ENCODE measurements at places on chromosomes 11 and 22.
A peak's percentile ranks its signal among the peaks of the same experiment; 100 is the strongest.

DNA sequence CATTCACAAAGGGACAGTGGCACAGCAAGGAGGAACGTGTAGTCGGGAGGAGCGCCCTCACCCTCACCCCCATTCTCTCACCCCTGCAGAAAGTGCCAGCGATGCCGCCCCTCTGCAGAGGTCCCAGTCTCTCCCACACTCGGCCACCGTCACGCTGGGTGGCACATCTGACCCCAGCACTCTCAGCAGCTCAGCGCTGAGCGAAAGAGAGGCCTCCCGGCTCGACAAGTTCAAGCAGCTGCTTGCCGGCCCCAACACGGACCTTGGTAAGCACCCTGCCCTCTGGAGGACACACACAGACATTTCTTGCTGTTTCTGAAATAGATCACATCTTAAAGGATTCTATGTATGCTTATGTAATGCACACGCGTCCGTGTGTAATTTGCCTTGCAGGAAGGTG is 34.9 kb downstream of the TBC1D22A start:
- no peak for DNase-seq

DNA sequence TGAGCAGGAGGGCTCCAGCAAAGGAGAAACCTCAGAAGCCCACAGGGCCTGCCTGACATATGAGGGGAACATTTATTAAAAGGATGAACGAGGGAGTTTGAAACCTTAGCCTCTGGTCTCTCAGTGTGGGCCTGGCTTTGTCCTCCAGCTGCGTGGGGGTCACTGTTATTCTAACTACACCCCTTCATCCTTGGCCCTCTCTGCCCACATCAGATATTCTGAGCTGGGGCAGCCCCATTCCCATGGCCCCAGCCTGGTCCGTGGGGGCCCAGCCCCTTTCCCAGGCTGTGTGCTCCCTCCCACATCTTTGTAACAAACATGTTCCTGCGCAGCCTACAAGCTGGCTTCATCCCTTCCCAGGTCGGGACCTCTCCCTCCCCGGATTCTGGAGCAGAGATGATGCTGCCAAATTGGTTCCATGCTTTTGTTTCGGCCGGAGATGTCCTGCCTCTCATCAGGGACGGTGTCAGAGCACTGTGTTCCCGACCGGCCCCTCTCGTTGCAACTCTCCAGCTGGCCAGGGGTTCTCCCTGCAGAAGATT is 4.0 kb downstream of the FXYD6 start:
- peak; percentile 59 for DNase-seq

DNA sequence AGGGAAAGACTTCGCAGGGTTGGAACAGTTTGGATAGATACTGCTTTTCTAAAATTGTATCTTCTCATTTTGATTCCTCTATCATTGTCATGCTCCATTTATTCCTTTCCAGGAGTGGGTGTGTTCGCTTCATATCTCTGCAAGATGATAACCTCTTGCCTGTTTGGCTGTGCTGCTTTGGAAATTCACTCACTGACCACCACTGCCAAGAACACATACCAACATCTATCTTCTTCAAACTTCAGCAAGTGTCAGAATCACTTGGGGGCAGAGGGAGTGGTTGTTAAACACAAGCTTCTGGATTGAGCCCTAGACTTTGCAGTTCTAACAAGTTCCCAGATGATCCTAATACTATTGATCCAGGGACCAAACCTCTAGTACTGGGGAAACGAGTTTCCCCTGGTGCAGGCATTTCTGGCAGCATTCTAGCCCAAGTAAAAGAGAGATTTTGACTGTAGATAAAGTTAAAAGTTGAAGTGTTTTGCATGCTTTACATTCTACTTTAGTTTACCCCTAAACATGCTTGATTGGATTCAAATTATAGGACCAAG is 11.5 kb upstream of the DKK3 start:
- no peak for DNase-seq

DNA sequence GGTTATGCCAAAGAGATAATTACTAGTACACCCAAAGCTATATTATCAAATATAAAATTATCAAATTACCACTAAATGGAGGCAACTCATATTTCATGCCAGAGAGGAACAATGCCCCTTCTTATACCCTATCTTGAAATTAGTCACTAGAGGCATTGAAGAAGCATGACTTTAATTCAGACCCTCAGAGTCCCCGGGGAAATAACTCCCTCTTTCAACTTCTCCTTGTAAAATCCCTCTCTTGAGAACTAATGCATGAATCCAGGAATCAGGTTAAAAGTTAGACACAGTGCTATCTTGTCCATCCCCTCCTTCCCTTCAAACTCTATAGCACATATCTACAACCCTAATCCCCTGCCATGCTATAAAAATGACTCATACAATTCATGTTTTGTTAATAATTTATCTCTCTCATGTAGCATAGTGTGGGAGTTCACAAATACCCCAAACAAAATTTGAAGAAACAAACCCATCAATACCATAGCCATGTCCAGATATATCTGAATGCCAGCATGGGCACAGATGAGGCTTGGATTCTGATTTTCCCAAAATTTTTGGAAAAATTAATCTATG is 665.4 kb downstream of the KCNA4 start:
- no peak for DNase-seq

DNA sequence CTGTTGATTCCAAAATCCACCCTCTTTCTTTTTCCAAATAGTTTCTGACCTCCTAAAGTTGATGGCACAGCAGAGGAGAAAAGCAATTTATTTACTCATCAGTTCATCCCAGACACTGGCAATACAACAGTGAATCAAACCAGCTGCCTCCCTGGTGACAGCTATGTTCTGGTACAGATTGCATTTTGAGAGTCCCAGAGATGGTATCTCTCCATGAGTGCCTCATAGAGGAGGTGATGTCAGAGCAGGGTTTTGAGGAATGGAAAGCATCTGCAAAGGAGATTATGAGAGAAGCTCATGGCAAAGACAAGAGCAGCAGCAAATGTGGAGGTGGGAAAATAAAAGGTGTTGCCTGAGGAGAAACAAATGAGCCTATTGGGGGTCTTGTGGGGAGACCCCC is 377.2 kb downstream of the MN1 start:
- no peak for DNase-seq

DNA sequence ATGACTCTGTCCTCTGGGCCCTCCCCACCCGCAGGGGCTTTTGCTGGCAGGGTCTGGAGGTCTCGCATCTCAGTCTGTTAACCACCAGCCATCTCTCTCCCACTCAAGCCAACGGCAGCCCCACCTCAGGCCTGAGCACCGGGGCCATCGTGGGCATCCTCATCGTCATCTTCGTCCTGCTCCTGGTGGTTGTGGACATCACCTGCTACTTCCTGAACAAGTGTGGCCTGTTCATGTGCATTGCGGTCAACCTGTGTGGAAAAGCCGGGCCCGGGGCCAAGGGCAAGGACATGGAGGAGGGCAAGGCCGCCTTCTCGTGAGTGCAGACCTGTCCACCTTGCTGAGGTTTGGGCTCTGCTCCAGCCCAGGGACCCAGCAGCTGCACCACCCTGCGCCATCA is 44.3 kb upstream of the TTC12 start:
- no peak for DNase-seq

DNA sequence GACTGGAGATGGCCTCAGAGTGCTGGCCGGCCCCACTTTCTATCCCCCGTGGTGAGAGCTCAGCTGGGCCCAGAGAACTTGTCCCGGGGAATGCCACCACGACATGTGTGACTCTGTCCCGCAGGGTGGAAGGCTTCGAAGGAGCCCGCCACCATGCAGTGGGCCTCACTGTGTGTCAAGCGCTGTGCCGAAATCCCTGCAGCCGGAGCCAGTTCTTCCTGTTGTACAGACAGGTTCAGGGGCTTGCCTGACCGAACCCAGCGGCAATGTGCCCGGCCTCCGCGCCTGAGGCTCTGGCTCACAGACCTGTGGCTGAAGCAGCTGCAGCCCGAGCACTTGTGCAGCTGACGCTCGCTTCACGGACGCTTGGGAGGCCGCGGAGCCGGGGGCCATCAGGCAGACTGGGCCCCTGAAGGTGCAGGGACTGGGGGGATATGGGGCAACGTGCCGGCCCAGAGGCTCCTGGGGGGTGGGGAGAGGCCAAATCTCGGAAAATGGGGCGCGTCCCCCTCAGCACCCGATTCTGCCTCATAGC is 650 bp downstream of the PPM1F start:
- peak; percentile 62 for DNase-seq

GRCh38 chr11:64384028-64384737 is 25.2 kb downstream of the RPS6KA4 start:
- peak; percentile 51 for DNase-seq

DNA sequence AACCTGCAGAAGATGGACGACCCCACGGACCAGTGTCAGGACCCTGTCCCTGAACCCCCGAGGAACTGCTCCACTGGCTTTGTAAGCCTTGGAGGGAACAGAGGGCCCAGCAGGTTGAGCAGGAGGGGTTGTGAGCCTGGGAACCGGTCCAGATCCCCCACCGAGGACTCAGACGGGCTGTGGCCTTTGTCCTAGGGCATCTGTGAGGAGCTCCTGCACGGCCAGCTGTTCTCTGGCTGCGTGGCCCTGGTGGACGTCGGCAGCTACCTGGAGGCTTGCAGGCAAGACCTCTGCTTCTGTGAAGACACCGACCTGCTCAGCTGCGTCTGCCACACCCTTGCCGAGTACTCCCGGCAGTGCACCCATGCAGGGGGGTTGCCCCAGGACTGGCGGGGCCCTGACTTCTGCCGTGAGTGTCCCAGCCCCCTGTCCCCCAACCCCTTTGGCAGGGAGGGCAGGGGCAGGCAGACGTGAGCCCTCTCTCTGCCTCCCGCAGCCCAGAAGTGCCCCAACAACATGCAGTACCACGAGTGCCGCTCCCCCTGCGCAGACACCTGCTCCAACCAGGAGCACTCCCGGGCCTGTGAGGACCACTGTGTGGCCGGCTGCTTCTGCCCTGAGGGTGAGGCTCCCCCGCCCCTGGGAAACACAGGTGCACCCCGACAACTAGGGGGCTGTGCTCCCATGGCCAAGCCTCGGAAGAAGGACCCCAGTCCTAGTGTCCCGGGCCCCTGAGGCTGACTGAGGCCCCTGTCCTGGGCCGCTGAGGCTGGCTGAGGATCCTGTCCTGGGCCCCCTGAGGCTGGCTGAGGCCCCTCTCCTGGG is 6.4 kb downstream of the MUC5AC start:
- peak; percentile 20 for DNase-seq

DNA sequence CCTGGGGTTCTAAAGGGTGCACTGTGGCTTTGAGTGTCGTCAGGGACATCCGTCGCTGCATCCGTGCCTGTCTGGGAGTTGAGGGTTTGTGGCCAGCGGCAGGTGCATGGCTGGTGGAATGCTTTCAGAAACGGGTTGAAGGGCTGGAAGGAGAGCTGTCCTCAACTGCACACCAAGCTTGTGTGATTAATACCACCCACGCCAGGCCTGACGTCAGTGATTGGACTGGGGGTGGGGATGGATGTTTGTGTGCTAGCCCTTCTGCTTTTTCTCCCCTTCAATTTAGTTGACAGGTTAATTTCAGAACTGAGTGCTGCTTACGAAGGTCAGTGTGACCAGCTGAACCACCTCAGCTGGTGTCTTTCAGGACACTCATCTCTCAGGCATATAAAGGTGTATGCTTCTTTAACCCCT is 3.2 kb upstream of the GAB2 start:
- DNase-seq, result peak; percentile 62

GRCh38 chr11:57210781-57211180 is 26.3 kb downstream of the APLNR start:
- DNase-seq, result no peak

DNA sequence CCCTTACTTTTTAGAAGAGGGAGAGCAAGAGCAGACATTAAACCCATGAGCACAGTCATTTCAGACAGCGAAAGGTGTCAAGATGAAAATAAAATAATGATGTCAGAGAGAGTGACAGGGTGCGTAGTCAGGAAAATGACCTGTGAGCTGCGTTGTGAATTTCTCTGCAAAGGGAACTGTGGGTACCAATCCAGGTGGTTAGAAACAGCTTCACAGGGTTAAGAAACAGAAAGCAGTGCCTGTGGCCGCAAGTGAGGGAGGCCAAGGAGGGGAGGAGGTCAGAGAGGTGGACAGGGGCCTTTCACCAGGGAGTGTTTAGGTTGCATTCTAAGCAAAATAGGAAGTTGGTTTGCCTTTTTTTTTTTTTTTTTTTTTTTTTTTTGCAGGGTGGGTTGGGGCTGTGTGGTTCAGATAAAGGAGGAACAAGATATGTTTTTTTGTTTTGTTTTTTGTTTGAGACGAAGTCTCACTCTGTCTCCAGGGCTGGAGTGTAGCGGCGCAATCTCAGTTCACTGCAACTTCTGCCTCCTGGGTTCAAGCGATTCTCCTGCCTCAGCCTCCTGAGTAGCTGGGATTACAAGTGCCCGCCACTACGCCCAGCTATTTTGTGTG is 7.9 kb downstream of the TIGD3 start:
- DNase-seq, result no peak

GRCh38 chr22:38872831-38873248 is 824 bp upstream of the CBX6 start:
- DNase-seq, result peak; percentile 81

- DNase-seq, result peak; percentile 93
Observed at GRCh38 chr11:94543695-94544645, at the start of gene FUT4. Gene FUT4, plus strand, starts transcription at chr11:94543921. Its CDS starts 213 bp downstream, at chr11:94544134.

- DNase-seq, result no peak
Observed at GRCh38 chr11:95175818-95176380, 55.1 kb downstream of the SESN3 start.

- DNase-seq, result no peak
Observed at GRCh38 chr11:19873730-19874129, 161.1 kb downstream of the NAV2 start.

DNA sequence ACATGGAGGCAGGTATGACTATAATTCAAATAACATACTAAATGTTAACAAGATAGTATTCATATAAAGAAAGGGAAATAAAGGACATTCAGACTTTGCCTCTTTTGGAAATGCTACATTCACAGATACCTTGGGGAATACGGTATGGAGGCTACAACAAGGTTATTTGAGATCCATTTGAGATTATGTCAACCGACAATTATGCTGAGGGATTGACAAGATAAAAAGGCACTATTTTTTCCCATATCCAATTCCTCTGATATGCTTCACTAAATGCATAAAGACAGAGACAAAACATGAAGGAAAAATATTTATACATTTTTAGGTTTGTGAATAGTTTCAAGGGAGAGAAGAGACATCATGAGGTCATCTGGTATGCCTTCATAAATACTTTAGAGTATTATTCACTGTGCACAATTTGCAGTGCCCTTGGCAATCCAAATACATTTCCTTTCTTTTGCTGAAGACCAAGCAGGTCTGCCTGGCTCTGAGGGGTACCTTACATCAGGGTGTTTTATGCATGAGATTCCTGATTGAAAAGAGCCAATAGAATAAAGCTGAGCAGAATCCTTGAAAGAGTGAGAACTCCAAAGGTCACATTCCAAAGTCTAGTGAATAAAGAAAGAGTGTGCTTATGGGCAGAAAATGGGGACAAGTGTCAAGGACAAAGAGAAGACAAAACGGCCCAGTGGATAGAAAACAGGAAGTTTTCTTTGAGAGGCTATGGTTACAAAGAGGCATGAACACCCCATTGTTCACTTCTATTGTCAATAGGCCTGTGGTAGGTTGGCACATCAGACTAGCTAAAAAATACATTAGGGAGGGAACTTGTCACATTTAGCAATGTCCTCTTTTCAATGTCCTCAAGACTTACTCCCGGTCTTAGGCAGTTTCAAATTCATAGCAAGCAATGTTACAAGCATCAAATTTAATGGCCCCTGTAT is 455.8 kb downstream of the LRRC4C start:
- DNase-seq, result no peak
